ENCODE measurements at places on chromosomes 7 and 10.

DNA sequence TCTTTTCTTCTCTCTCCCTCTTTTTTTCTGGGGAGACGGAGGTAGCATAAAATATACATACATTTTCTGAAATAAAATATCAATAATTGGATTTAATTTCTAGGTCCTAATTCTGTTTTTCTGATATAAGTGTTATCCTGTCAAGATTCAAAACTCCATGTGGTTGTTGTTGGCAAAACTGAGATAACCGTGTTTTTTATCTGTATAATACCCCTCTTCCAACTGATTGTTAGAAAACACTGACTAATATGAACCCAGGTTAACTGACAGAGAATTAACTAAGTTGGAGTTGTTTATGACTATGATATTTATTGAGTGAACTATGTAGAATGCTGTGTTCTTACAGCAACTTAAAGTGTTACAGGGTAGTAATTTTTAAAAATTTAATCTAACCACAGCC is 236.5 kb upstream of the KAT6B start:
- no peak for DNase-seq

GRCh38 chr10:98270786-98271185 is 2.8 kb upstream of the LOXL4 start:
- DNase-seq: no peak

- no peak for DNase-seq
Measured at GRCh38 chr7:154869436-154869835, 133.5 kb downstream of the PAXIP1 start.

GRCh38 chr10:115432188-115432819 is 339.1 kb downstream of the ATRNL1 start:
- DNase-seq: no peak

DNA sequence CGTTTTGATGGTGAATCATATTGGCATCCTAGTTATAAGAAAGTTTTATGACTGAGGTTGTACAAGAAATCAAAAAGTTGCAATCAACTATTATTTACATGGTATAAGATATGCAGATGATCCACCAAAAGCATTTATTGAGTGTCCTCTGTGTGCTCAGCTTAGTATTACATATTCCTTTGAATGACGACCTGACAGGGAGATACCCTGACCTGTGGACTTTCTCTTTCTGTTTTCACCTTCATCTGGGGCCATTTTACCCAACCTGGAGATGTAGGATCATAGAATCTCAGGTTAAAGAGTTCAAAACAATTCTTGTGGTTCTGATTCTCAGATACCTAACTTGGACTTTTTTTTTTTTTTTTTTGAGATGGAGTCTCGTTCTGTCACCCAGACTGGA is 269.1 kb upstream of the SORCS1 start:
- DNase-seq: no peak

DNA sequence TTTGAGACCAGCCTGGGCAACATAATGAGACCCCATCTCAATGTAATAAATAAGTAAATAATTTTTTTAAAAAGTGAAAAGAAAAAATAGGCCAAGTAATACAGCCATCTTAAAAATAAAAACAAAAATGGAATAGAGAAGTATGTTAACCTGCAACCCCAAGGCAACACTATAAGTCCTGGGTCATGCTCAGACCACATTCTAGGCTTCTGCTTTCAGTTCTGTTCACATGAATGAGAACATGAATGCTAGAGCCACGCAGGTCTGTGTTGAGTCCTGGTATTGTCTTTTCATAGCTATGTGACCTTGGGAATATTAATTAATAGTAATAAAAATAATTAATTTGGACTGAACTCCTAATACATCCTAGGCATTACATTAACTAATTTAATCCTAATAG is 284.0 kb downstream of the AUTS2 start:
- DNase-seq: no peak

GRCh38 chr10:33267708-33268107 is 66.8 kb downstream of the NRP1 start:
- DNase-seq: no peak

- no peak for DNase-seq
Measured at GRCh38 chr7:26185131-26185843, 15.3 kb downstream of the HNRNPA2B1 start.

- DNase-seq: no peak
Measured at GRCh38 chr7:8115547-8116402, 146.2 kb downstream of the ICA1 start.

DNA sequence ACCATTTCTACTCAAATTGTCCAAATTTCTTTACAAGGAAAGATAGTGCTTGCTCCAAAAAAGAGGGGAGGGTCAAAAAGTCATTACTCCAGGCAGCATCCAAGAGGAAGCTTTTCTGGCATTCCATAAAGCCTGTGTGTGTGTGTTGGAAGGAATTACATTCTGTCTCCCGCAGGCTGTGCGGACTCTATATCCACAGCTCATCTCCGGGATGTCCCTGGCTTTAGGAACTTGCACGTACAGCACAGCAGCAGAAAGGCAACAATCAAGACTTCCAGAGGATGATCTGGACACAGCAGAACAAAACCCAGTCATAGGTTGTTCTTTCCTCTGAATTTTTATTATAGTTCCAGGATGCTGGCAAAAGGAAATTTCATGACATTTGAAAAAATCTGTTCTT is 94.8 kb downstream of the ITIH5 start:
- DNase-seq: no peak

DNA sequence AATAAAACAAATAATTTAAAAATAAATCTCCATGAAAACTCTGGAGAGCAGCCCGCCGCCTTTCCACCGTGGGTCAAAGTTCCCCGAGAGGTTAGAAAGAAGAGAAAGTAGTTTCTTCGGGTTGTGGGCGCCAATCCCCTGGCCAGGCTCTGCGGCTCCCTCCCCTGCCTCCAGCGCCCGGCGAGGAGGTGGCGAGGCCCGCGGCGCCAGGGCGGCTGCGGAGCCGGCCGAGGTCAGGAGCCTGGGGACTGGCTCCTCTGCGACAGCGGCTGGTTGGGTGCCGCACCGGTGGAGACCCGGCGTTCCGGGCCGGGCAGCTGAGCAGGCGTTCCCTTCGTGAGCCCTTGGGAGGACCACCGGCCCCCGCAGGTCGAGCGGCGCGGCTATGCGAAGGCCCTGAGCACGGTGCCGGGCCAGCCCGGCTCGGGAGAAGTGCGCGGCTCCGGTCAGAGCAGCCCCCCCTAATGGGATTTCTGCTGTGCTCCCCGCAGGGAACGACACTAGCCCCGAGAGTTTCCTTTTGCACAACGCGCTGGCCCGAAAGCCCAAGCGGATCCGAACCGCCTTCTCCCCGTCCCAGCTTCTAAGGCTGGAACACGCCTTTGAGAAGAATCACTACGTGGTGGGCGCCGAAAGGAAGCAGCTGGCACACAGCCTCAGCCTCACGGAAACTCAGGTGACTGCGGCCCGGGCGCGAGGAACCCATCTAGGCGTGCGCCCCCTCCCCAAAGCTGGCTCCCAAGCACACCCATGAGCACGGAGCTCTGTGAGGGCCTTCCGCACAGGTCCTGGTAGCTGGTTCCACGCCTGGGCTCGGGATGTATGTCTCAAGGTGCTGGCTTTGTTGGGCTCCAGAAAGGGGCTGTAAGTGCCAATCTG is 2.8 kb downstream of the EMX2 start:
- no peak for DNase-seq

DNA sequence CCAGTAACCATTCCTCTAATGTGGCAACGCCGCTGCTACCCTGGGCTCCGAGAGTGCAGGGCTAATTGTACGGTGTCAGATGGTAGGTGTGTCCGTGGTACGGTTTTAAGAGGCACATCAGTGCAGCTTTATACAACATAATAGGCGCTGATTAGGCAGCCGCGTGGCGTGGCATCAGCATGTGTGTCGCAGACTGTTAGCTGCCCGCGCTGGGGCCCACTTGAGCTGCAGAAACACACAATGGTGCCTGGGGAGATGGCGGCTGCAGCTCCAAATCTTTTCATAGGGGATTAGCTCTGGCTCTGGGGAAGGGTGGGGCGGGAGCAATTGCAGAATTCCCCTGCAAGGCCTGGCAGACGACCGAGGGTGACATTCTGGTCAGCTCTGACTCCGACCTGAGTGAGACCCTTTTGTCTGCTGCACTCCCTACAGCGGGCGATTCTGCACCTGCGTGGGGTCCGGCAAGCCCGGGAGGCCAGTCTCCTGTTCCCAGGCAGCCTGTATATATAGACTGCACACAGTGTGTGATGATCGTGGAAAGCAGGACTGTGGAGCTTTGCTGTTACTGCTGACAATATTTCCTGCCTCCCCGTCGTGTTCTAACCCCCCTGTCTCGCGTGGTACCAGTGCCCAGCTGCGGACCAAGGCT is 722.7 kb upstream of the CELF2 start:
- DNase-seq: no peak

DNA sequence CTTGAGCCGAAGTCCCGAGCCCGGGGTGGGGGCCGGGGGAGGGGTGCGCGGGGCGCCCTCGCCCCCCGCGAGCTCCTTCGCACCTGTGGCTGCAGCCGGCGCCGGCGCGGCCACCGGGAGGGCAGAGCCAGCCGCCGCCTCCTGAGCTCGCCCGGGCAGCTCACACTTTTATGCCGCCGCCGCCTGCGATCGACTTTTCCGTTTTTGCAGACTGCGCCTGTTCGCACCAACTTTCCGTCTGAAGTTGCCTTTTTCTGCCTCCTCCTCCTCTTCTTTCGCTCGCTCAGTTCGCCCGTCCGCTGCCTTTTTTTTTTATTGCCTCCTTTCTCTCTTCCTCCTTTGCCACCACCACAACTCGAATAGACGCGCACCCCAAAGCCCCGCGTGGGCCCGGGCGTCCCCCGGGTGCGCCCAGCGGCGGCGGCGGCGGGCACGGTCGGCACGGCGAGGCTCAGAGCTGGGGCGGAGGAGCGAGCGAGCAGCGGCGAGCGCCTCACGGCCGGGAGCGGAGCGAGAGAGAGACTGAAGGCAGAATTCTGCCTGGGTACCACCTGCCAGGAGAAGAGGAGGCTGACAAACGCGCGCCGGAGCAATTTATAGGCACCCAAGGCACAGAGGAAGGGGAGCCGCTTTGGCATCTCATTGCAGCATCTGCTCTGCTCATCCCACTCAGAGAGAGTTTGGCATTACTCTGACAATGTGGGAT is at the start of gene C1QL3:
TSS of gene C1QL3 (minus strand) at position 569 of the 706 bp plus-strand sequence. CDS start 814 bp downstream, outside the sequence.
- DNase-seq: no peak

- no peak for DNase-seq
Measured at GRCh38 chr7:16739863-16740622, 13.5 kb upstream of the TSPAN13 start.

DNA sequence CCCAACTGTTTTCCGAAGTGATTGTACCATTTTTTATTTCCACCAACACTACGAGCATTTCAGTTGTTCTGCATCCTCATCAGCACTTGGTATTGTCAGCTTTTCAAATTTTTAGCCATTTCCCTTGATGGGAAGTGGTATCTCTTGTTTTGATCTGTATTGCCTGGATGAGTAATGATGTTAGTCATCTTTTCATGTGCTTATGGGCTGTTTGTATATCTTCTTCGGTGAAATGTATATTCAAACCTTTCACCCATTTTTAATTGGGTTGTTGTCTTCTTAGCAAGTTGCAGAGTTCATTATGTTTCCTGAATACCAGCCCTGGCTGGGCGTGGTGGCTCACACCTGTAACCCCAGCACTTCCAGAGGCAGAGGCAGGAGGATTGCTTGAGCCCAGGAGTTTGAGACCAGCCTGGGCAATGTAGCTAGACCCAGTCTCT is 22.1 kb downstream of the CLIP2 start:
- DNase-seq: no peak

GRCh38 chr10:24465124-24465874 is 256.4 kb downstream of the KIAA1217 start:
- no peak for DNase-seq

GRCh38 chr10:5550250-5550545 is 25.4 kb downstream of the CALML3 start:
- DNase-seq: no peak

DNA sequence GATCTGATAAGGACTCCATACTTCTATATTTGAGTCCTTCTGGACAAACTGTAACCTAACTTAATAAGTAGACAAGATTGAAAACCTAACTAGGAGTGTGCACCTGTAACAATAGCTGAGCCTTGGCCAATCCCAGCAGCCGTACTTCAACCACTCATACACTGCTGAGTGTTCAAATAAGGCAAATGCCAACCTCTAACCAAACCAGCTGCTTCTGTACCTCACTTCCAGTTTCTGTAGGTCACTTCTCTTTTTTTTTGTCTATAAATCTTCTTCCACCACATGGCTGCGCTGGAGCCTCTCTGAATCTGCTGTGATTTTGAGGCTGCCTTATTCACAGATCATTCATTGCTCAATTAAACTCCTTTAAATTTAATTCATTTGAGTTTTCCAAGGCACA is 753.2 kb downstream of the DNAJB9 start:
- DNase-seq: no peak

GRCh38 chr10:69994262-69994661 is 58.4 kb upstream of the MACROH2A2 start:
- peak; percentile 14 for DNase-seq

GRCh38 chr7:150371131-150371995 is 2.7 kb downstream of the REPIN1 start:
- no peak for DNase-seq

DNA sequence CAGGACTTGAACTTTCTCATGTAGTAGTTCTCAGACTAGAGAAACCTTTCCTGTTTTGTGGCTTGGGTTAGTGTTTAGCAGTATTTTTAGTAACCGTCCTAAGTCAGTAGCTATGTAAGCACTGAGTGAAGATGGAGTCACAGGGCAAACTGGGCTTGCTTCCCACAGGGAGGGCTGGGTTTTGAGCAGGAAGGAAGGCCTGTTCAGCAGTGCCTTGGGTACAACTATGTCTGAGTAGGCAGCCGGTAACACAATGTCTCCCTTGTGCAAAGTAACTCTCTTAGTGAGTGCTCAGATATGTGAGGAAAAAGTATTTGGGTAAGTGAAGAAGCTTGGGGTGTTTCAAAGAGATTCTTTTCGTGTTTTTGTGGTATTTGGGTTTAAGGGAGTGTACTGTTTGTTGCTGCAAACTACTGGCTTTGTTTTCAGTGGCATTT is 96.4 kb downstream of the CCSER2 start:
- no peak for DNase-seq

GRCh38 chr7:108044345-108044744 is 41.4 kb upstream of the LAMB1 start:
- no peak for DNase-seq

GRCh38 chr7:130853503-130854279 is 119.7 kb upstream of the KLF14 start:
- DNase-seq: no peak

- no peak for DNase-seq
Measured at GRCh38 chr7:94394437-94395140, at the start of gene COL1A2. Gene COL1A2, plus strand, starts transcription at chr7:94394895. Its CDS starts 137 bp downstream, at chr7:94395032.

DNA sequence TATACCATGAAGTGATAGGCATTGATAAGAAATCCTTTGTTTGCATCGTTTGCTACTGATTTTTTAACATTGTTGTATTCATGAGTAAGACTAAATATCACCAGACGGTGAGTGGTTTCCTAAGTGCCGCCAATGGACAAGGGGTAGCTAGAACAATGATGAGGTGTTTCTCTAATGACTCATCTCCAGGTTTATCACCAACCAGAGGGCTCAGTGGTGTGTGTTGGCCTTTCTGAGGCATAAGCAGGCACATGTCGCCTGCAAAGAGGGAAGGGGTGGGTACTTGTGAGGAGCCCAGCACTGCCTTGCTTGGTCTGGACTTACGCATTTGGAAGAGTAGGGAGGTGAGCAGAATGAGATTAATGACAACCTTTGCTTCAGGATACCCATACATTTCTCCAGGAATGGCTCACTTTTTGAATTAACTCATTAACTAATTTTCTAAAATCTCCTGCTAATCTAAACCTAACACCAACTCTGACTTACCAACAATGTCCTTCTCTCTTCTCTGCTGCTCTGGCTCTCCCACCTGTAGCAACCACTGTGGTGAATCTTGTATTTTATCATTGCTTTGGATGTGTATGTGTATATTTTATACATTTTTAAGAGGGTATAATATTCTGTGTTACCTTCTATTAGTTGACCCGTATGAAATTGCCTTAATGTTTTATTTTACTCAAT is 722.6 kb downstream of the GRID1 start:
- no peak for DNase-seq

GRCh38 chr10:5958675-5959074 is 18.7 kb downstream of the IL15RA start:
- no peak for DNase-seq

All from NCI-H187 (cell line).